Activated CD4-positive, alpha-beta T cell treated with anti-CD3 and anti-CD28 coated beads, Interleukin-2, amount 50 U/mL, for 4 hours (primary cell): ENCODE measurements at places on chromosomes 11 and 22.
A peak's percentile ranks its signal among the peaks of the same experiment; 100 is the strongest.

GRCh38 chr11:73645972-73646631 lies at the start of gene PLEKHB1:
Gene PLEKHB1 (plus strand): TSS chr11:73646581. CDS start chr11:73646609, 28 bp downstream.
- no peak for DNase-seq

- no peak for DNase-seq
These were observed 76.4 kb upstream of the SLC22A12 start for GRCh38 chr11:64514590-64514989.

DNA sequence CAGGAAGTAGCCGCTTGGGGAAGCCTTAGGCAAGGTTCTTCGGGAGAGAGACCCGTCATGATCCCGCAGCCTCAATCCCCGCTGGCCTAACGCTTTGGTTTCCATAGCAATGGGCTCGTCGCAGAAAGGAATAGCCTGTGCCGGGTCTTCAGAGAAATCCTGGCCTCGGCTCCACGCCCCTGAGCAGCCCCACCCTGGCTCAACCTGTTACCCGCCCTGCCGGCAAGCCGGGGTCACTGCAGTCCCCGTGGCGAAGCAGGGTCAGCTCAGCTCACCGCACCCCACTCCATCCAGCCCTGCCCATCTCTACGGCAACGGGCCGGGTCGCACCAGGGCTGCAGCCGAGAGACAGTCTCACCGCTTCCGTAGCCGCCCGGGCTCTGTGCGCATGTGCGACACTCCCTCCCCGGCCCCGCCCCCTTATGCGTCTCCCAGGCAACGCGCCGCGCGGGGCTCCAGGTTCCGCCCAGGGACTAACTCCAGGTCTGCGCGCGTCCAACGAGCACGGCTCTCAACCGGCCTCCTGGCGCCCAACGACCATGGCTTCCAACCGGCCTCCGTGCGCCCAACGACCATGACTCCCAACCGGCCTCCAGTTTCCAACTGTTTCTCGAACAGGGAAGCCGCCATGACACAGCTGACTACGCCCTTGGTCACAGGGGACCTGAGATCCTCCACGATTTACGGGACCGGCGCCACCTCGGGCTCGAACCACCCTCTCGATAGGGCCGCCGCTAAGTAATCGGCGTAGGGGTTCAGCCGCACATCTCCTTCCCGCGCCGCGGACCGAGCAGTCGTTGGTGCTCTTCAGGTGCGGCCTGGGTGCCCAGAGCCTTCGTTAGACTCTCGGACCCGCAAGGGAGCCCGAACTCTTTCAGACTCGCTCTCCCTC lies at the start of gene DUSP18:
DUSP18 (minus strand) TSS at position 382 of the 892 bp plus-strand sequence. CDS start 3,872 bp downstream, outside the sequence.
- DNase-seq, result peak; percentile 88

- DNase-seq, result no peak
These were observed 513.0 kb downstream of the RAB38 start for GRCh38 chr11:87662287-87662686.

- DNase-seq, result no peak
These were observed 273.5 kb upstream of the MPPED2 start for GRCh38 chr11:30859669-30860068.

DNA sequence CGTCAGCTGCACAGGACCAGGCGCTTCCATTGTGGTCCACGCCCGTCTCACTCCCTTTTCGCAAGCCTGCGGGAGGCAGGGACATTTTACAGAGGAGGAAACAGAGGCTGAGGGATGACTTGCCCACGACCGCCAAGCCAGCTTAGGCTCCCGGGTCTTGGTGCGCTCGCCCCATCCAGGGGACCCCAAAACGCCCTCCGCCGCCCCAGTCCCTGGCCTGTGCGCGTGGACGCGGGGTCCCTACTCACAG lies 300 bp downstream of the WNT11 start:
- no peak for DNase-seq

DNA sequence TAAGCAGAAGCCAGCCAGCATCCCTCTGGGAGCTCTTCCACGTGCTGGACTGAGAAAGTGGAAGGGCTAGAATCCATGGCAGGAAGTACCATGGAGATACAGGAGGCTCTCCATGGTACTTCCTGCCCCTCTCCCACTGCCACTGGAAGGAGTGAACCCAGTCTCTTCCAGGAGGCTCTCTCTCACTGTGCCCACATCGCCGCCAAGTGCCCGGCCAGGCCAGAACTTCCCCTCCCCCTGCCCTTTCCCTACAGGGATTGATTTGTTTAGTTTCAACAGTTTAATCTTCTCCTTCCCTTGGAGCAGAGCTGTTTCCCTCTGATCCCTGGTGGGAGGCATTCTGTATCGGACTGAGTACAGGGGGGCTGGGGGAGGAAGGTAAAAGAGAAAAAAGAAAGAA lies 133.6 kb downstream of the DSCAML1 start:
- no peak for DNase-seq

DNA sequence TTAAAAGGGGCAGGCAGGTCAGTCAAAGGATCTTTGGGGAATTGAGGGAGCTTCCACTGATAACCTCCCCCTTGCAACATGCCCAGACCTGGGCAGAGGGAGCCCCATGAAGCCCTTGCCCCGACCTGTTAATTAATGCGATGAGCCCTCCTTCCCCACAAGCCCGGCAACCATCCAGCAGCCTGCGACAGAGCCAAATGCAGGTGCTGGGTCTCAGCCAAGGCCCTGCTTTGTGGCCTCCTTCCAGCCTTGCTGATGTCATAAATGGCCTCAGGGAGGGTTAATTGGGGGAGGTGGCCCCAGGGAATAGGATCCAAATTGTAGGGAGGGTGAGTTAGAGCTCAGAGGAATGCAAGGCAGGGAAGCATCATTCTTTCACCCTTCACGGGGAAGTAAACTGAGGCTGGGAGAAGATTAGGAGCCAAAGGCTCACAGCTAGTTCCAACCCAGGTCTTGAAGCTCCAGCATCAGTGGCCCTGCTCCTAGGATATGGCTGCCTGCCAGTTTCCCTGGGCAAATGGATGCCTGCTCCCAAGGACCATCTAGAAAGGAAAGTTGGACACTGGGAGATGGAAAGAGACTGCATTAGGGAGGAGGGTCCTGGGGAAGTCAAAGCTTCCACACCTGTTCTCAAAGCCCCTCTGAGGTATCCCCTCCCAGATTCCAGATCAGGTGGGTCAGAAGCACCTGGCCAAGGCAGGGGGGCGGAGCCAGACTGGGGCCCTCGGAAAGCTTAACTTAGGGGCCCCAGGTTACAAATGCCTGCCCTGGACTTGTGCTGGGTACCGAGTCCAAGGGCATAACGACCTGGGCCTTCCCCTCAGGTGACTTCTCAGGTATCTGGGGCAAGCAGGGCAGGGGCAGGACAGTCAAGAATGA lies 34.1 kb downstream of the LMO1 start:
- DNase-seq, result no peak

- DNase-seq, result no peak
These were observed 10.5 kb downstream of the ARL14EP start for GRCh38 chr11:30333405-30333804.
